Stimulated activated CD4-positive, alpha-beta T cell treated with anti-CD3 and anti-CD28 coated beads, Interleukin-1b, Interleukin-23, amount 100 ng/mL, for 48 hours (primary cell): ENCODE measurements at places on chromosomes 6 and 20.

- no peak for DNase-seq
Measured at GRCh38 chr6:64357430-64357829, 721.8 kb downstream of the PHF3 start.

GRCh38 chr6:24969343-24969860 is 33.6 kb upstream of the RIPOR2 start:
- no peak for DNase-seq

- no peak for DNase-seq
Measured at GRCh38 chr6:35082046-35082732, 59.0 kb downstream of the TCP11 start.

GRCh38 chr6:139800837-139801236 is 426.4 kb upstream of the CITED2 start:
- DNase-seq: no peak

DNA sequence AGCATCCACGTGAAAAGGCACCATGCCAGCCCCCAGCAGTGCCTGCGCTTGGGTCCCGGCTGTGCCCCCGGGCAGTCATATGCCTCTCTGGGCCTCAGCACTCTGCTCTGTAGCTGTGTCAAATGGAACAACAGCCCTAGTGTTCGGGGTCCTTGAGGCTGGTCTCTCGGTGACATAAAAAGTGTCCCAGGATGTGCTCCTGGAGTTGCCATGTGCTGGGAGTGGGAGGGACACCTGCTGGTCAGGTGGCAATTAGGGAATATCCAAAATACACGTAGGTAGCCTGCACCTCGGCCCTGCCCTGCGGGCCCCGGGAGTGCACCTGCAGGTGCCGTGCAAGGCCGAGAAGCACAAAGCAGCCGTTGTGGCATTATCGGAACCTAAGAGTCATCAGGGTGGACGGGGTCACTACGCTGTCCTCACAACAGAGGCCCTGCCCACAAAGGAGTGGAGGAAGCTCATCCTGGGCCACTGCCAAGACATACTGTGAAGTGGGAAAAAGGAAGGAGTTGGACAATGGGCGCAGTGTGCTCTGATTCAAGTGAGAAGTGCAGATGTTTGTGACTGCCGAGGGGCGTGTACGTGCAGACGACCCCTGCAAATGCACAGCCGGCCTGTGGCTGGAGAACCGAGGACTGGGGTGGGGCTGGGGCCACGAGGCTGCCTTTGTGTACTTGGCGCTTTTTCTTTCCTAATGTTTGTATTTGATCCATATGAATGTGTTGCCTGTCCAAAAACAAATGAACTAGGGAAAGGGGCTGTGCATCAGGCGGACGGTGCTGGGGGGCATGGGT is 24.6 kb downstream of the SLCO4A1 start:
- DNase-seq: no peak
